ENCODE measurements at places on chromosomes 3 and 15.

DNA sequence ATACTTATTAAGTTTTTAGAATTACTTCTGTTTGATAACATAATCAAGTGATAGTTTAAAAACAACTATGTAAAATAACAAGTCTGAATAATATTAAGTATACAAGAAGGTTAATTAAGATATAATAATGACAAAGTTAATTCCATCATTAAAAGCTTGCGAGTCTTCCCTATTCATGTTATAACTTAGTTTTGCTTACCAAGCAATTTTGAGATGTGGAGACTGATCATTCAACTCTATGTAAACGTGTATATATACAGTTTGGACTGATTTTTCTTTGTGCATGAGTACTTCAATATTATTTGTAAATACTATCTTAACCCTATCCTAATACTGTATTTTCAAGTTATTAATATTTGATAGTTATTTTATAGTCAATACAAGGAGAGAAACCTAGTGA, 870.9 kb downstream of the GBE1 start:
- DNase-seq, result no peak

DNA sequence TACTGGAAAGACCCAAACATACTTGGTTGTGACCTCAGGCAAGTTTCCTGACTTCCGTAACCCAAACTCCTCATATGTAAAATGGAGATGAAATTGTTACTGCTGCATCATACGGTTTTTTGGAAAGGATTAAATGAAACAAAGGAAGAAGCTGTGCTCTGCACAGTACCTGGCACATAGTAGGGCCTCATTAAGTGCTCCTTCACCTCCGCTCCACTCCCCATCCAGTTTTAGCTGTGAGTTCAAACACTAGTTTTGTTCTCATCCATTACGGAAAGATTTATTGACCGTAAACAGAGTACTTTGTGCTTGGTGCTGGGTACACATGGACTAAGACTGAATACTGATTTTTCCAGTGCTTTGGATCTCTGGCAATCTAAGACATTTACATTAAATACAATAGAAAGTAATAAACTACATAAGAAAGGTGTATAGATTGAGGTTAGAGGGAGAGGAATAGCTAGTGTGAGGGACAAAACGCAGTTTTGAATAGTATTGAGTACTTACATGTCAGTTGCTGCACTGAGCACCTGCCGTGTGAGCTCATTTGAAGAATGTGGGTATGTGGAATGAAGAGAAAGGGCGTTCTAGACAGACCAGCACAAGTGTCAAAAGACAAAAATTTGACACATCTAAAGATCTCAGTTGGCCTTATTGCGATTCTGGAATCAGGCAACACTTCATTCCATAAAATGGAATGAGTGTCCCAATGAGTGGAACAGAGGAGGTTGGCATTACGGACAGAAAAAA, 594 bp upstream of the ICE2 start:
- no peak for DNase-seq

GRCh38 chr3:188283347-188283746, 129.4 kb downstream of the LPP start:
- DNase-seq, result no peak

- DNase-seq, result no peak
Observed at GRCh38 chr3:141764986-141765385, 1.8 kb downstream of the GRK7 start.

DNA sequence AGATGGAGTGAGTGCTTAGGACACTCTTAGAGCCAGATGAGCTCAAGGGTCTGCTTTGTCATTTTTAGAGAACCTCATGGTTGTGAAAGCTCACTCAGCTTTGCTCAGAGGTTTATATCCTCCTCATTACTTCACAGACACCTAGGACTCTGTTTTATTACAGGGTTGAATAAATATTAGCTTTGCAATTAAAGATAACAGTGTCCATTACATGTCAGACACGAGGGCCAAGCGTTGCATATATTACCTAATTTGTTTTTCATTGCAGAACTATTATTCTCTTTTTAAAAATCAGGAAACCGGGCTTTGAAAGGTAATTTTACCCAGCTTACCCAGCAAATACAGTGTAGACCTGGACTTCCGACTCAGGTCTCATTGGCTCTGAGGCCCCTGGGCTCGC, 16.1 kb downstream of the MAP6D1 start:
- DNase-seq, result no peak

GRCh38 chr3:105466072-105466471, 99.4 kb downstream of the ALCAM start:
- no peak for DNase-seq

DNA sequence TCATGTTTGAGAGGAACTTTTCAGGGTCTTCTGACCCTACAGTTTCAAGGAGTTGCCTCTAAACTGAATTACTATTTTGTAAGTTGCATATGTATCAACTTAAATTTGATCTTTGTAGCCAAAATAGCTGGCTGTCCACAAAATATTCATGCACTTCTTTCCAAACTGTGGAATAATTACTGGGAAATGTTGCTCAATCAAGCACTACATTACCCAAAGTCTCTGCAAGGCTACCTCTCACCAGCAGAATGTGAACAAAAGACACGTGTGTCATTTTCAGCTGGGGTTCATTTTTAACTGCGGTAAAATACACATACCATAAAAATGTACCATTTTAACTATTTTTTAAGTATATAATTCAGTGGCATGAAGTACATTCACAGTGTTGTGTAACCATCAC, 320.4 kb downstream of the CTNNB1 start:
- DNase-seq, result no peak

DNA sequence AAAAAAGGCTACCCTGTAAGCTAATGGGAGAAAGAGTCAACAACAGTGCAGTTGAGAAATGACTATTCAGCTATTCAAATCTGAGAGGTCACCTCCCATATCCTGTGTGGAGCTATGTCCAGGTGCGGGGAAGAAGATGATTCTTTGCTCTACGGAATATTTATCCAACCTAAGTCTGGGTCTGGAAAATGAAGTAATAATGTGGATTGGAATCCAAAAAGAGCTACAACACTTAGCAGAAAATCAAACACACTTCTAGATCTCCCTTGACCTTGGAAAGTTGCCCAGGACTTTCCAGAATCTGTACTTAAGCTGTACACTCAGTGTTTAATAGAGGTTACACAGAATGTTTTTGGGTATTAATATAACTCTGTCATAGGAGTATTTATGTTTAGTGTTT, 251.9 kb downstream of the NAALADL2 start:
- DNase-seq, result no peak

DNA sequence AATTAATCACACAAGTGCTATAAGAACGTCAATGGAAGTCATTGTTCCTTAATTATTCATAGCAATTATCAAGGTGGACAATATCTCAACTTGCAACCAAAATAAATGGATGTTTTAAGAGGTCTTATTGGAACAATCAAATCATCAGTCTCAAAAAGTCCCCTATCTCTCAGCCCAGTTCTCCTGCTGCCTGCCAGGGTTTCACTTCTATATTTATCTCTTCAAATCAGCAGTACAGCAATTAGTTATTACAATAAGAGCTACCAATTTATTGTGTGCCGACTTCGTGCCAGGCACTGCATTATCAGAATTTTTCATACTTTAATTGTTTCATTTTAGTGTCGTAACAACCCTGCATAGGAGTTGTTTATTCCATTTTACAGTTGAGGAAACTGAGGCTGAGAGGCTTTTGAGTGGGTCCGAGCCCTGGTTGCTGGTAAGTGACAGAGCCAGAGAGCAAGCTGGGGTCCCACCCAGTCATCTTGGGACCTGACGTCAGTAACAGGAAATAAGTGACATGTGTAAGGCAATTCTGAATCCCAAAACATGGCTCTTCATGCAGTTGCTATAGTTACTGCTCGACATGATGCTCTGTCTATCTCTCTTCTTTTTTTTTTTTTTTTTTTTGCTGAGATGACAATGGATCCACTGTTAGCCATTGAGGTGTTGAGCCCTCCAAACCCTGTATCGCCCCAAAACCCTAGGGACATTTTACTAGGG, 8.8 kb upstream of the KCTD6 start:
- DNase-seq, result no peak

GRCh38 chr15:85760531-85761371, 34.0 kb downstream of the KLHL25 start:
- no peak for DNase-seq

DNA sequence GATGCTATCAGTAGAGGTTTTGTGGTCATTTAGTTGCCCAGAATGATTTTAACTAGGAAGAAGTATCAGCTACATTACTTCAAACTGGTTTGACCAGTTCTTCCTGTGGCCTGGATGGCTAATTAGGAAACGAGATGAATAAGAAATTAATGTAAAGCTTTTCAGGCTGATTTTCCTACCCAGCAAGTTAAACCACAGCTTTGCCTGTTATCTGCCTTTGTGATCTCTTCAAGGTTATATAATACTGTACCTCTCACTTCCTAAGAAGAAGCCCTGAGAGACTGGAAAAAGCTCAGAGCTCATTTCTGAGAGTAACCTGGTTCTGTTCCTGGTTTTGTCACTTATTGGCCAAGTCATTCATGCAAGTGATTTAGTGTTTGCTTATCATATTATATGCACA, 782.2 kb upstream of the GOLIM4 start:
- DNase-seq, result no peak

- DNase-seq, result no peak
Observed at GRCh38 chr3:65619451-65619881, 419.3 kb downstream of the MAGI1 start.

DNA sequence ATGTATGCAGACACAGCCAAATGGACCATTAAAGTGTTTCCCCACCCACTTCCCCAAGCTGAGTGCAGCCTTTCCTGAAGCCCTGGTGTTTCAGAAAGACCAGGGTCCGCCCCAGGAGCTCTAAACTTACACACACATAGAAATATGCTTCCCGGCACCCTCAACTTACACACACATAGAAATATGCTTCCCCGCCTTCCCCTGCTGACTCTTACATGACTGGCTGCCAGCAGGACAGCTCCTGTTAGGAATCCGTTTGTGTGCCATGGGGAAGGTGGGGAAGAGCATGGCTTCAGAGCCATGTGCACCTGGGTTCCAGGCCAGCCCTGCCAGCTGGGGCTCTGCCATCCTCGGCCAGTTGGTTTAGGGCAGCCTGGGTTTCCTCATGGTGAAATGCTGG, 3.6 kb downstream of the CLEC3B start:
- DNase-seq, result no peak

GRCh38 chr15:77119446-77119845, 48.5 kb upstream of the TSPAN3 start:
- no peak for DNase-seq

DNA sequence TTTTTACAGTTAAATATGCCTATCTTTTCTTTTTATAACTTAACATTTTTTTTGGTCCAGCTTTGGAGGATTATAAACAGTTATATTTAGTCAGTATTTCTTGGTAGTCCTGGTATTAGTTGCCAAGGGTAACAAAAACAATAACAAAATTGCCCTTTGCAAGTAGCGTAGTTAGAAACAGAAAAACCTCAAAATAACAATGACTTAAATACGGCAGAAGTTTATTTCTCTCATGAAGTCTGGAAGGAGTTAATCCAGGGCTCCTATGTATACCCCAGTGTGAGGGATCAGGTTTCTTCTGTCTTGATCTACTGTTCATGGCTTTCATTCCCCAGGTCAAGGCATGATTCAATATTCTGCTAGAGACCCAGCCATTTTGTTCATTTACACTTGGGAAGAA, 14.1 kb upstream of the MYH15 start:
- DNase-seq, result no peak

DNA sequence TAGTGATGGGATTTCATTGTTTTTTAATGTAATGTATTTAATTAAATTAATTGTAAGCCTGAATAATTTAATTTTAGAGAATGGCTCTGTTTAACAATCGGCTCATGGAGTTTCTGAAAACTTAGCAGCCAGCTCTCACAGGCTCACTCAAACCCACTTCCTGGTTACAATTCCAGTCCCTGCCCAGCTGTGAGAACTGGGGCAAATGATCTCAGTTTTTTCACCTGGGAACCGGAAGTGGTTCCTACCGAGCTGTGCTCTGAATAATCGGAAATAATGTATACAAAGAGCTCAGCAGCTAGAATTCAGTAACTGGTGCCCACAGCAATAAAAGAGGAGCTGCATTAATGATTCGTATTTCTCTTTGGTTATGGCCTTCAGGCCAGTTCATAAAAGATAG, 244.3 kb upstream of the MCTP2 start:
- DNase-seq, result peak; percentile 55

DNA sequence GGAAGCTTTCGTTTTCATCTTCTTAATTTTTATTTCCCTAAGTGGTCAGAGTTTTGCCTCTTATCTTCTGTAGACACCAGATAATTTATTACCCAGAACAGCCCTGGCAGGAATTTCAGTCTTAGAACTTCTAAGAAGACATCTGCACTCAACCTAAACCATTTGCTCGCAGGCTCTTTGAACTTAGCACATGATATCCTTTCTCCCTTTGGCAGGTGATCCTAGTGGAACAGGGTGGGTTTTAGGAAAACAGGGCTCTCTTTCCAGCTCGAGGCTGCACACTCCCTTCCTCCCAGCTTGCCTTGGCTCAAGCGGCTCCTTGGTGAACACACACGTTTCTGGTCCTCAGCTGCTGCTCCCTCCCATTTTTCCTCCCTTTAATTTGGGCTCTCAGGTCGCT, 116.5 kb downstream of the THSD4 start:
- DNase-seq, result no peak

GRCh38 chr15:99921101-99921500, 187.9 kb upstream of the LYSMD4 start:
- DNase-seq, result no peak

DNA sequence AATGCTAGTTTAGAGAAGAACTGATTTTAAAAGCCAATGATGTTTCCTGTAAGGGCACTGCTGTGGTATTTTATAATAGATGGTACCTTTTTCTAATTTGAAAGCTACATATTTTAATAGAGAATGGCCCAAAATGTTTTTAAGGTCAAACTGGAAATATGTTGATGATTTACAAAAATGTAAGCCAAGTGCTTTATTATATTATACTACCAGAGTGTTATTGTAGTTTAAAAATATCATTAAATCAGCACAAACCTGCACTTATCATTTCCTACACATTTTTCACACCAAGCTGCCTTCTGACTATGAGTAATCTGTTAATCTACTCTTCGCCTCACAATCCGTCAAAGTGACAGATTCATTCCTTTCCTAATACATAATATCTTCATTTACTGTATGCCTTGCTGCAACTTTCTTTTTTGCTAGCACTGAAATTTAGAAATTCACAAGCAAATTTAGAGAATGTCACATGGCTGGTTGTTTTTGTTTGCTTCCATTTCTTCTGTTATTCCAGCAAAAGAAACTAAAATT, 126.4 kb upstream of the FAM3D start:
- DNase-seq, result no peak

- no peak for DNase-seq
Observed at GRCh38 chr3:61347981-61348380, 96.7 kb upstream of the FHIT start.
